Stimulated activated CD4-positive, alpha-beta T cell treated with anti-CD3 and anti-CD28 coated beads, Interleukin-4, amount 100 ng/mL, for 48 hours (primary cell): ENCODE measurements at places on chromosomes 13 and 19.

DNA sequence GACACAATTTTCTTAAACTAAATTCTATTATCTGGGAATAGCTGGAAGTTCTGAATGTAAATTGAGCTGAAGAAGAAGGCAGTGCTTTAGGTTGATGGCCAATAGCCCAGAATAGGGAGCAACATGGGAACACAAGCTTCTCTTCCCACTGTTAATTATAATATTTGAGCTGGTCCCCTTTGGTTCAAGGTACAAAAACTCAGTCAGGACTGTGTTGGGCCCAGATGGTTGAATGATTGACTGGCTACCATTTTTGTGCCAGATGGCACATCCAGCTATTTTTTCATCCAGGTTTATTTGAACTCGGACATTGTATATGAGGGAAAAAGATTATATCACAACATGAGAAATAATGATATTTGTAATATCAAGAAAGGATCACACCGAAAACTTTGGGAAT is 458.9 kb downstream of the SLITRK1 start:
- DNase-seq = no peak

DNA sequence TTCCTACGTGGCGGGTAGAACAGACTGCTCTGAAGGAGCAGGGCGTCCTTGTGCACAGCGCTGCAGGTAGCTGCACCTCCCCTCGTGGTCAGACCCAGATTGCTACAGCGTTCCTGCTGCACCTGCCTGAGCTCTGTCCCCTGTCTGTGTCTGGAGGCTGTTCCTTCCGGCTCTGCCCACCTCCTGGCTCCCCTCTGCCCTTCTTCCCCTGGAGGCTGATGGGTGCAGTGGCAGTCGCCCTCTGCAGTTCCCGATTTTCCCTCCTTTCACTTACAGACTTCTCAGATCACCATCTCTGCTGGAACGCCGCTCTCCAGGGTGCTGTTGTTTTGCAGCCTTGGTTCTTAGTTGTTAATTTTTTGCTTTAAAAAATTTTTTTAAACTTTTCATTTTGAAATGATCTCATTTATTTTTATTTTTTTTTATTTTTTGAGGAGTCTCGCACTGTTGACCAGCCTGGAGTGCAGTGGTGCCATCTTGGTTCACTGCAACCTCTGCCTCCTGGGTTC is 53.6 kb downstream of the SMARCA4 start:
- DNase-seq = no peak

DNA sequence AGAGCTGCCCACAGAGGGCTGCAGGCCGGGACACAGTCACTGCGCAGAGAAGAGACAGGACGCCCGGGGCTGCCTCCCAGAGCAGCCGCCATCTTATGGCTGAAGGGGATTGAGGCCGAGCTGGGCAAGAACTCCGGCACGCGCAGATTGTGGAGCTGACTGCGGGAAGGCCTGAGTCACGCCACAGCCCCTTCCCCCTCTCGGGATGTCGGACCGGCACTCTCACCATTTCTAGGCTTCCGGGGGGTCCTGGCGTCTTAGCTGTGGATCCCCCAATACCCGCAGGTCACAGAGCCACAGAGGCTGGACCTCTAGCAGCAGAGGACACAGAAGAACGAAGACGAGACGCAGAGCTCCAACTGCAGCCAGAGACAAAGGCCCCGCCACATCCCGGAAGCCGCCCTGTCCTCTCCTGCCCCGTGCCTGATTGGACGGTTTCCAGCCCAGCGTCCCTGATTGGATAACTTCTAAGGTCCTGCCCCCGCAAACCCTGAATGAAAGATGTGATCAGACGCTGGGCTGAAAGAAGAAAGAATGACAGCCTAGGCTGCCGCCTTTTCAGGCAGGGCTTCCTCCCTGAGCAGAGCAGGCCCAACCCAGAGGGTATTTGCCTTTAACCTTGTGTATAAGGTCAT is at the start of gene ZNF43:
ZNF43 (minus strand) TSS at position 373 of the 635 bp plus-strand sequence; CDS start at position 229, 144 bp downstream.
- peak; percentile 91 for DNase-seq

- DNase-seq = no peak
Measured at GRCh38 chr13:27997904-27998522, 9.5 kb upstream of the URAD start.

GRCh38 chr19:57227502-57227901 is 3.3 kb upstream of the AURKC start:
- no peak for DNase-seq

DNA sequence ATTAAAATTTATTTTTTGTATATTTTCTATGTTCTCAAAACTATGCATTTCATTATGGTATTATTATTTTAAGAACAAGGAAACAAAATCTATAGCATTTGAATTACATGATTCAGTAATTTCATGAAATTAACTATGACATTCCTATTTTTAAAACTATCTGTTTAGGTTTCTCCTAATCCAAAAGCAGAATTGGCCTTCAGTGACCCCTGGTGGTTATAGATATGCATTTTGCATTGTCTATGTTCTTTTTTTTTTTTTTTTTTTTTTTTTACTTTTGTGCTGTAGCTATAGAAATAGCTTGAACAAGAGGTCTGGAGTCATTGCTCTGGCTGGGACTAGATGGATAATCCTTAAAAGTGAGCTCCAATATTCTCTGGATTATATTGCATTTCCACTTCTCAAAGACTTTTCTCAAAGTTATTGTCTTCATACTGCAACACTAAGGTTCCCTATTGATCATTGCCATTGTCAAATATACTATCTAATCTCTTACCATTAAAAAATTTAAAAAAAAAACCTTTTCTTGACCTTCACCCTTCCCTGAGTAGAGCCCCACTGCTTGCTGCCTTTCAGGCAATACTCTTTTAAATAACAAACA is 15.9 kb upstream of the DNAJC3 start:
- no peak for DNase-seq

GRCh38 chr19:32566246-32566830 is 14.7 kb upstream of the PDCD5 start:
- DNase-seq = no peak

DNA sequence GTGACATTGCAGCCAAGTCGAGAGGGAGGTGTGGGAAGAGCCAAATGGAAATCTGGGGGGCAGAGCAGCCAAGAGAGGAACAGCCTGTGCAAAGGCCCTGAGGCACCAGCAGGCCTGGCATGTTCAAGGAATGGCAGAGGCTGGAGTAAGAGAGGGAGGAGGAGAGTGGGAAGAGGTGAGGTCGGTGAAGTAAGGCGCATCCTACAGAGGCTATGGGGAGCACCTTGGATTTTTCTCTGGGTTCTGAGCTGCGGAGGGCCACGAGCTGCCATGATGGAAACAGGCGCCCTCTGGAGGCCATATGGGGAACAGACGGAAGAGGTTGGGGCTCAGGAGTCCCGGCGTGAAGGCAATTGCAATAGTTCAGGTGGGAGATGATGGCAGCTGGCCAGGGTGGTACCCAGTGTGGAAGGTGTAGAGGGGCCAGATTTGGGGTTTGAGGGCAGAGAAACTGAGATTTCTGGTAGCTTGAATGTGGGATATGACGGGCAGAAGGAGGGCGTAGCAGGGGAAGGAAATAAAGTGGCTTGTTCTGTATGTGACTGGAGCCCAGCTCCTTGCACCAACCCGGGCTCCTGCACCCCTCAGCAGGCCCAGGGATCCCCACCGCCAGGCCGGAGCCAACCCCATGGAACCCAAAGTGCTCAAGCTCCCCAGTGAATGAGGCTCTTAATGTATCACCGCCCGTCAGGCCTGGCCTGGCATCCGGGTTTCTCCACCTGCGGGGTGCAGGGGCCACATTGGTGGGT is 20.5 kb upstream of the STRN4 start:
- DNase-seq = peak; percentile 49

DNA sequence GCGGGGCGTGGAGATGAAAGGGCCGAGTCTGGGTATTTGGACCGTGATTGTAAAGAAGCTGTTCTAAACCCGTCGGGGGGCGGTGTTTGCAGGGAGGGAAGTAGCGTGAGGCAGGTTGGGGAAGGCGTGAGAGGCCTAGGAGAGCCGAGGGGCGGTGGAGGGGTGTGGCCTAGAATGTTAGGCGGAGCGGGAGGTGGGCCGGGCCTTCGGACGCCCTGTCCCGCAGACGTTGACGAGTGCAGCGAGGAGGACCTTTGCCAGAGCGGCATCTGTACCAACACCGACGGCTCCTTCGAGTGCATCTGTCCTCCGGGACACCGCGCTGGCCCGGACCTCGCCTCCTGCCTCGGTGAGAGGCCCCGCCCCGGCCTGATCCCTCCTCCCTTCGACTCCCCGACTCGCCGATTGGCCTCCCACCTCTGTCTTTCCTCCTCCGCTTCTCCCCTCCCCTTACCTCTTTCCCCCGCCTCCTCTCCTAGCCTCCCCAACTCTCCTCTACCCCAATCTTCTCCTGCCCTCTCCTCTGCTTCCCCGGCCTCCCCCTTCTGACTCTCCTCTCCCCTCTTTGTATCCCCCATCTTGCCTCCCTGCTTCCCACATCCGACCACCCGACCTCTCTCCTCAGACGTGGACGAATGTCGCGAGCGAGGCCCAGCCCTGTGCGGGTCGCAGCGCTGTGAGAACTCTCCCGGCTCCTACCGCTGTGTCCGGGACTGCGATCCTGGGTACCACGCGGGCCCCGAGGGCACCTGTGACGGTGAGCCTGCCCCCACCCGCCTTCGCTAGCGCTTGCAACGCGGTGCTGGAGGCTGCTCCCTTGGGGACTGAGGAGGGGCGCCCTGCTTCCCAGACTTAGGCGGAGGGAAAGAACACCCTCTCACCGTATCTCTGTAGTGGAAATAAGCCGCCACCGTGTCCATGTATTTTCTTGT is 12.8 kb downstream of the LTBP4 start:
- DNase-seq = peak; percentile 86

DNA sequence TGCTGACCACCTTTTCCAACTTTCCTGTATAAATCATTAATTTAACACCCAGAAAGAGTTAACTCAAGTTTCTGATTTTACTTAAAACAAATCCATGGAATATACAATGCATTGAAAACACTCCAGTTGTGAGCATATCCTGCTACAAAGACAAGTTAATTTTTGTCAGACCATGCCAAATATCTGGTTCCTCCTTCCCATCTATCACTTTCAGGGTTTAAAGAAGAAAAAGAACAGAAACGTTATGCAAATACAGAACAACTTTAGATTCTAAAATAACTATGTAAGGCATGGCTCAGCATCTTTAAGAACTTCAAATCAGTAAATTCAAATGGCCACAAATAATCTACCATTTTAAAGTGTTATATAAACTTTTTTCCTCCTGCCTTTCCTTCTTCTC is 14.9 kb downstream of the MRPS31 start:
- no peak for DNase-seq

DNA sequence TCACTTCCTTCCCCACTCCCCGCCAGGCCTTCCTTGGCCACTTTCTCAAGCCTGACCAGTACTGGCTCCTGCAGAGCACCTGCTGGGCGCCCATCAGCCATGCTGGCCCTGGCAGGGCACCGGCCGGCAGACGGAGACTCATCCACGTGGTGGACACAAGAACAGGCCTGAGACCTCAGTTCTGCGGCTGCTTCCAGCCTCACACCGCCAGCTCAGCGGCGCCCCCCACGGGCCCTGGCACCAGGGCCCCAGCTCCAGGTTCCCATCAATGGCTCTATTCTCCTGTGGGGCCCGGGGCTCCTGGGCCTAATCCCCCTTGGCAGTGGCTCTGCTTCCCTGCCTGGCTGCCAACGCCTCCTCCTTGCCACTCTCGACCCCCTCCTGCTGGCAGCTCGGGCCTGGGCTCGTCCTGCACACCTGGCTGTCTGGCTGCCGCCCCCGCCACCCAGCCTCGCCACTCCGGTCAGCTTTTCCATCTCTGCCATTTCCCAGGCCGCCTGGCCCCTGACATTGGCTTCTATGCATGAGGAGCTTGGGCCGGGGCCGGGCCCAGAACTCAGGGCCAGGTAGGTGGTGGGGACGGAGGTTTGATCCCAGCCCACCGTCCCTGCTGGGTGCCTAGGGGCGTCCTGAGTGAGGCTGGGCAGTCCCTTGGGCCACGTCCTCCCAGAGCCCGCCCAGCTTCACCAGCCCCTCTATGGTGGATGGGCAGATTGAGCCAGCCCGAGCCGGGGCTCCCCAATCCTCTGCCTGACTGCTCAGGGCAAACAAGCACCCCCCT is 6.2 kb downstream of the NDUFA11 start:
- no peak for DNase-seq

GRCh38 chr19:38932425-38933179 is 1.9 kb downstream of the MRPS12 start:
- DNase-seq = no peak

DNA sequence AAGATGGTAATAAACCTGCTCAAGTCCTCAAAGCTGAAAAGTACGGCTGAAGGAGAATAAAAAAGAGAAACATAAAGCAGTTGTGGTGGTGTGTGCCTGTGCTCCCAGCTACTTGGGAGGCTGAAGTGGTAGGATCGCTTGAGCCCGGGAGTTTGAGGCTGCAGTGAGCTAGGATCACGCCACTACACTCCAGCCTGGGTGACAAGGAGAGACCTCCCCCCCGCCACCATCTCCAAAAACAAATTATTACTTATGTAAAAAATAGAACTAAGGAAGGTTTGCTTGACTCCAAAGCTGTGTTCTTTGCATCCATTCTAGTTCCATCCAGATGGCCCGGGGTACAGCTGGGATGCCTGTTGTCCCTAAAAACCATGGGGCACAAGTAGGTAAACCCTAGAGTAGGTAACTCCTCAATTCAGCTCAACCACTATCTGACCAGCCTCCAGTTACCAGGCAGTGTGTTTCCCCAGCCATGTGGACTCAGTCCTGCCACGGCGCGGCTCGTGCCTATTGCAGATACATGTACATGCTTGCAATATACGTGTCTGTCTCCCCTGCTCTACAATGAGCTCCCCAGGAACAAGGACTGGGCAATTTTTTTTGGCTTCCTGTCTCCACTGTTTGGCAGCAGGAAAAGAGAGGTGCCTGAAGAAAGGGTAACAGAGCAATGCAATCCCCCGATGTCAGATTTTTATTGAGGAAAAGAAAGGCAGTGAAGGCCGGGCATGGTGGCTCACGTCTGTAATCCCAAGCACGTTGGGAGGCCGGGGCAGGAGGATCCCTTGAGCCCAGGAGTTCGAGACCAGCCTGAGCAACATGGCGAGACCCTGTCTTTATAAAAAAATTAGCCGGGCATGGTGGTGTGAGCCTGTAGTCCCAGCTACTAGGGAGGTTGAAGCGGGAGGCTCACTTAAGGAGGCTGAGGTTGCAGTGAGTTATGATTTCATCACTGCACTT is 101.3 kb downstream of the GNG7 start:
- DNase-seq = no peak

GRCh38 chr19:38944981-38945506 is 14.3 kb downstream of the MRPS12 start:
- DNase-seq = no peak

GRCh38 chr19:29311191-29311790 is 98.3 kb upstream of the UQCRFS1 start:
- no peak for DNase-seq

DNA sequence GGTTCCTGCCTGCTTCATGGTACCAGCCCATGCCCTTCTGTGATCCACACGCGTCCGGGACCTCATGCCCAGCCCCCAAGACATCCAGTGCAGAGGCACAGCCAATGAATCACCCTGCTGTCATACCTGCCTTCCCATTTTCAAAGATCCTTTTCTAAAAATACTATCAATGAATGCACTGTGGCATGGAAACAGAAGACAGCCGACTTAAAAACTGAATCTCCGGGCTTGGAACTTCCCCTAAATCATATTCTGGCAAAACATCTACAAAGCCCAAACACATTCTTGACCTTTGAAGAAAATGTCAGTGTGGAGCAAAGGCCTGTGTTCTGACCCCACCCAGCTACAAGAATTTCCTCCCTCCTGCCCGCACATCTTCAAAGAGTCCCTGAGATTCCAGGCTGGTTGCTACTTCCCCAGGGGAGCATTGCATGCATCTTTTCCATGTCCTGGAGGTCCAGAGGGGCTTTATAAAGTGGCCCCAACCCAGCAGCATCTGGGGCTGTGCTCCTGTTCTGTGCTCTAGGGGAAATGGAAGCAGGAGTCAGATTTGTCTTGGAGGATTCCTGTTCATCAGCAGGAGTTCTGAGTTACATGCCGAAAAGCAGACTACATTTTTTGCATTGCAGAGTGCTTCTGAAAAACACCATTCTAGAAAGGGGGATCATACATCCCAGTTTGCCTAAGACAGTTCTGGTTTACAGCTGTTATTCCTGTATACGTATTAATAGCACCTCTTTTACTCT is 135.2 kb downstream of the USP12 start:
- DNase-seq = no peak
